ENCODE measurements at places on chromosomes 2 and 18.
A peak's percentile ranks its signal among the peaks of the same experiment; 100 is the strongest.

DNA sequence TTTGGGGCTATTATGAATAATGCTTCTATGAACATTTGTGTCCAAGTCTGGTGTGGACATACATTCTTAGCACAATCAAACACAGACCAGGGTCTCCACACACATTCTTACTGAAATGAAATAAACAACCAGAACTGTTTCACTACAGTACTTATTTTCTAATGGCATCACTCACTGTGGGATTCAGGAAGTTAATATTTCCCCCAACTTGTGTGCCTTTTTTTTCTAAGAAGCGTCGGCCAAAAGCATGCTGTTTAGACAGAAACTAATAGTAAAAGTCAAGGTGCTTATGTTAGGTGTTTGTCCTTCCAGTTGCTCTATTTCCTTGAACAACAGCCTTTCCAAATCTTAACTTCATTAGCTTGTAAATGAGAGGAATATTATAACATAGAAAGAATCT is 117.6 kb downstream of the DOCK10 start:
- DNase-seq, result no peak

- no peak for DNase-seq
These were observed 75.6 kb upstream of the ETAA1 start for GRCh38 chr2:67321588-67321903.

DNA sequence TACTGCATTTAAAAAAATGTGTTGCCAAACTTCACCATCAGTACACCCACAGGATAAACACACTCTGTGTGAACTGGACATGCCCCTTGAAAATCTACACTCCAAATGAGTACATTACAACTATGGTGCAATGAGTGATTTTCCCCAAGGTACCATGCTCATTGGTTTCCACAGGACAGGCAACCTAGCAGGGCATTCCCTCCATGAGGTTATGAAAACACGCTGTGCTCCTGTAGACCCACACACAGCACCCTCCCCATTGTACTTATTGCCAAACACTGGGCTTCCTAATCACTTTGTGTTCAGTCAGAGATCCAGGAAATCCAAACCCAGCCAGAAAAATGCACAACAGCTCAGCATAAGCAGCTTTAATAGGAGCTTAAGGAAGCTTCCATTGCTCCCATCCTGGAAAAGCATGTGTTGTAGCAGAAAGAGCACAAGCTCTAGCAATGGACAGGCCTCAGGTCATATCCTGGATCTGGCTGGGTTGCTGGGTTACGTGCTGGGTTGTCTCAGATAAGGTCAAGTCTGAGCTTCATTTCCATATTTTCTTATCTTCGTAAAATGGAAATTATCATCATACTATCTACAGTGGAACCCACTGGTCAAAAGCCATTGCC is 20.8 kb upstream of the ATIC start:
- DNase-seq, result no peak

GRCh38 chr2:8576525-8577167 is 105.2 kb upstream of the ID2 start:
- DNase-seq, result no peak

DNA sequence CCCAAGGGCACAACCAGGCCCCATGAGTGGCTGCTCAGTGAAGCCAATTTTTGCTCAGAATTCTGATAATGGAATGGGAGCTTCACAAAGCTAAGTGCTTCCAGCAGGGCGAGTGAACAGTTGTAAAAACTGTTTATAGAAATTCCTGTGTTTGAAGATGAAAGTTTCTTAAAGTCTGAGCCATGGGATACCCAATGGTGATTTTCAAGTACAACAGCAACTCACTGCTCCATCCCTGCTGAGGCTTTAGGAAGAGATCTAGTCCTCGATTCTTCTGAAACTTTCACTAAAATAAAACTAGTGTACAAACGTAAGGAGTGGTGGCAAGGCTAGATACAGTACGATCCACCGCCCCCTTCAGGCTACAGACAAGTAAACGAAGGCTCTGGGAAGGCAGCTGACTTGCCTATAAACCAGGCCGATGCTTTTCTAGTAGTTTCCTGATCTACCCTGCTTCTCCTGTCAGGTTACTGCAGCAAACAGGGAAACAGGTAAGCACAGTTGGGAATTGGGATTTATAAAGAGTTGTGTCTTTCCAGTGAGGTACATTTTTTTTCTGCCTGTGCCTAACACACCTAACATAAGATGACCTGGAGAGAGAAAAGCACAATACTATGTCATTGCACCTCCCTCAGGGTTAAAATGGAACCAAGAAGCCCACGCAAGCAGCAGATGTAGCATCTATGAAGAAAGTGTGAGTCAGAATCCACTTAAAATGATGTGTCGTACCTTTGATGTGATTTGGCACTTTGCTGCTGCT is 108.7 kb downstream of the UXS1 start:
- DNase-seq, result no peak

- peak; percentile 51 for DNase-seq
These were observed 71.4 kb downstream of the NXPH2 start for GRCh38 chr2:138708682-138709241.

- no peak for DNase-seq
These were observed 189.5 kb downstream of the TFCP2L1 start for GRCh38 chr2:121095257-121096080.

GRCh38 chr2:45191146-45191863 is 182.1 kb upstream of the SIX2 start:
- no peak for DNase-seq

- DNase-seq, result no peak
These were observed 139.4 kb downstream of the OSR1 start for GRCh38 chr2:19219060-19219459.

All from GM04503 (cell line).